Vagina (tissue), 2 donors: ENCODE measurements at places on chromosomes 11 and 22. TPM values are rescaled to one million over a fixed set of nuclear protein-coding genes. Genes with fewer than 3 reads are reported as not detected.

Gene SLC22A12
- total RNA-seq = not detected

- no peak for DNase-seq
Measured at GRCh38 chr11:7348432-7349304, 97.0 kb downstream of the SYT9 start.

DNA sequence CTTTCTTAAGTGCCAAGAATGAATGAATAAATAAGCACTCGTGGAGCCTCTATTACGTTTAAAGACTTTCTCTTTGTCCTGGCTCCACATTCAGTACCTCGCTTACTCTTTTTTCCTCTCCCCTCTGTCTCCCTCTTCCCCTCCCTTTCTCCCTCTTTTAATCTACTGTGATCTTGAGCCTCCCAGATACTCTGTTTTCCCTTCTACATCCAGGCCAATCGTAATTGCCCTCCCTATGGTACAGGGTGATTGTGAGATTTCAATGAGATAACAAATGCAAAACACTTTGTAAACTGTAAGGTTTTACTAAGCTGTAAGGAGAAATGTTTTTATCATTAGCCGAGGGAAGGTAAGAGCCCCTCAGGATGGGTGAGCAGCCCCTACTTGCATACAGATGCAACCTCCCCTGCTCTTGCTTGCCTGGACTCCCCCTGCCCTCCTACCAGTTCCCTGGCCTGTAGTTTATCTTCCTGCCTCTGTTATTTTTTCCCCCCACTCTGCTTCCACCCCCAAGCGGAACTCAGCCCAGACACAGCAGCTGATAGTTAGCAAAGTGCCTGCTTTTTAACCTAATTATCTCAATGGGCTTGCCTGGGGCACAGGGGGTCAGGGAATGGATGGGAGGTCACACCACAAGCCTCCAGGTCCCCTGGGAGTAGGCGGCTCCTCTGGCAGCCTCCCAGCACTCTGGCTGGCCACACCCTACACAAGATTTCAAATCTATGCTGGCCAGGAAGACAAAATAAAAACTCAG, 76.9 kb upstream of the CADM1 start:
- no peak for DNase-seq

DNA sequence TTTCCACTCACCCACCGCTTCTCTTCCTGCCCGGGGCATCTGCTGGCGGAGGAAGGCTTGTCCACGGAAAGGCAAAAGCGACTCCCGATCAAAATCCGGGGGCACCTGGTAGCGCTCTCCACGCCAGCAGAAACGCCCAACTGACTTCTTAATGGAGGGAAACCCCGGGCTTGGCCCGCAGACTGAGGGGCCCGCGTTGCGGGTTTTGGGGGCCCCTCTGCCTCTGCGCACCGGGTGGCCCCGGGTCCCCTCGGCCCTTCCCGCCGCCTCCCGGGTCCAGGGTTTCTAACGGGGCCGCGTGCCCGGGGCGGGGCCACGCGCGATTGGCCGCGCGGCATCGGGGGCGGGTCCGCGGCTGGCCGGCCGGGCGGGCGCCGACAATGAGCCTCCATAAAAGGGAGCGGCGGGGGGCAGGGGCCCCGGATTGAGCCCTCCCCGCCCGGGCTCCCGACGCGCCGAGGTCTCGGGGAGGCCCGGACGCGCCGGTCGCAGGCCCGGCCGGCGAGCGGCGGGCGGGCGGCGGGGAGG, at the start of gene SPINDOC:
Gene SPINDOC (plus strand): TSS at position 422 of the 528 bp plus-strand sequence. CDS start 231 bp downstream, outside the sequence.
- DNase-seq = no peak

Gene SMIM35
- not detected for total RNA-seq

DNA sequence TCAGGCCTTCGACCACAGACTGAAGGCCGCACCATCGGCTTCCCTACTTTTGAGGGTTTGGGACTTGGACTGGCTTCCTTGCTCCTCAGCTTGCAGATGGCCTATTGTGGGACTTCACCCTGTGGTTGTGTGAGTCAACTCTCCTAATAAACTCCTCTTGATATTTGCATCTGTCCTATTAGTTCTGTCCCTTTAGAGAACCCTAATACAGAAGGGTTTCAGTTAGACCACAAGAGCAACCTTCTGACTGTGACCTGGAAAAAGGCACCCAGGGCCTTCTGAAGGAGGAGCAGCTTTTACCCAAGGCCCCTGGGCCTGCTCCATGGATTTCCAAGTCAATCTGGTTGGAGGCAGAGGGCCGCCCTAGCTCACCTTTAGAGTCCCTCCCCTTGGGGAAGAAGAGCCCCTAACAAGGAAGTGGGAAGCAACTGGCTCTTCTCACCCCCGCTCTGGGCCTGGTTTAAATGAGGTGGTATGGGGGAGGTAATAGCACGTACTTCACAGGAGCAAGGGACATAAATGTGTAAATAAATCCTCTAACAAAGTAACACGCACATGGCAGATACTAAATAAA, 11.2 kb upstream of the CHST1 start:
- DNase-seq = no peak

Gene DGCR6
- total RNA-seq = 1.5 TPM
